ENCODE measurements at places on chromosomes 12 and 14.

DNA sequence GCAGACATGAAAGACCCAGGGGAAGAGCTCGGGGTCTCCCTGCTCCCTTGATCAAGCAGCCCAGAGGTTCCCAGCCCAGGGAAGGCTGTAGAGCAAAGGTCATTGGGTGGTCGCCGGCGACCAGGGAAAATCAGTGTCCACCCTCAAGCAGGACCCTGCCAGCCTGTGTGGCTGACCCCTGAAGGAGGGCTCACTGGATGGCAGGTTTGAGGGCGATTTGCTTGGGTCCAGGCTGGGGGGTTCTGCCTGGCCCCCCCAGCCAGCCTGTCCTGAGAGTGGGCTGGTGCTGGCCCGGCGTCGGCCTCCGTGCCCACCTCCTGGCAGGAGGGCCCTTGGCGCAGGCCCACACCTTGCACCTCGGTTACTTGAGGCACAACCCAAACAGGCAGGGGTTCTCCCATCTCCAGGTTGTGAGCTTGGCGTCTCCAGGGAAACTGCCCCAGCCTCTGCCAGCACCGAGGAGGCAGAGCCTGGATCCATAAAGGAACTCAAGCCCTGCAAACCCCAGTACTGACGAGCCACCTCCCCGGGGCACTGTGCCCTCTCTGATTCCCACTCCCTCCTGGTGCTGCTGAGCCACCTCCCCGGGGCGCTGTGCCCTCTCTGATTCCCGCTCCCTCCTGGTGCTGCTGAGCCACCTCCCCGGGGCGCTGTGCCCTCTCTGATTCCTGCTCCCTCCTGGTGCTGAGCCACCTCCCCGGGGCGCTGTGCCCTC lies 329.0 kb upstream of the SFSWAP start:
- H3K27me3 ChIP-seq = no peaks in the 10 kb centered on the region
- H3K4me1 ChIP-seq = no peaks in the 10 kb centered on the region
- no peak overlapping the region for H3K27ac ChIP-seq
- H3K4me3 ChIP-seq = no peak overlapping the region
- no peak for DNase-seq

DNA sequence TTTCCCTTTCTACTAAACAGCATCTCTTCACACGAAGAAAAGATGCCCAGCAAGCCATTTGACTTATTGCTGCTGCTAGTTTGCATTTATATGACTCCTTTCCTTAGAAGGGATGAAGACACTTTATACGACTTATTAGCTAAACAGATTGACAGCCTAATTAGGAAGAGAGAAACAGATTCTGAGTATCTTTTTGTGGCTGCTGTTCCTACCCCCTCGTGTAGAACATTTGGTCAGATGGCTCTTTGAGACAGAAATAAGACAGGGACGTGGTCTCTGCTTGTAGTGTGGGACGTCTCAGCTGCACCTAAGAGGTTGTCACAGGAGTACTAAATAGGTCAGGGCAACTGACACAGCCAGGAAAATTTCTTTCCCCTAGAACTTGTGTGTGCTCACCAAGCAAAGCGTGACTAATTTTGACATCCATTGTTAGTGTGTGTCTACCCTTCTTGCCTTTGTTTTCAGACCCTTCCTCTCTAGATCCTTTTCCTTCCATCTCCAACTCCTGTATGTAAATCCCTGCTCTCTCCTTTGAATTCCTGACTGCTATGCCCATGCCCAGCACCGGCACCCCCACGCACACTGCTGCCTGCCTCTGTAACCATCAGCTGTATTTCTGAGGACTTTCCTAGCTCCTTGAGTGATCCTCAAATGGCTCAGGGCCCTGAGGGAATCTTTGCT lies 83.2 kb downstream of the DAD1 start:
- no peak for DNase-seq
- peak overlapping the region; percentile 92 for H3K4me3 ChIP-seq
- peaks cover 65% of the 10 kb centered on the region for H3K4me1 ChIP-seq
- H3K27ac ChIP-seq = peak overlapping the region; percentile 100
- H3K36me3 ChIP-seq = peaks cover 96% of the 10 kb centered on the region
- H3K27me3 ChIP-seq = no peaks in the 10 kb centered on the region

- no peak overlapping the region for H3K4me3 ChIP-seq
- DNase-seq = no peak
Measured at GRCh38 chr12:32312049-32312670, 87.2 kb upstream of the FGD4 start.

DNA sequence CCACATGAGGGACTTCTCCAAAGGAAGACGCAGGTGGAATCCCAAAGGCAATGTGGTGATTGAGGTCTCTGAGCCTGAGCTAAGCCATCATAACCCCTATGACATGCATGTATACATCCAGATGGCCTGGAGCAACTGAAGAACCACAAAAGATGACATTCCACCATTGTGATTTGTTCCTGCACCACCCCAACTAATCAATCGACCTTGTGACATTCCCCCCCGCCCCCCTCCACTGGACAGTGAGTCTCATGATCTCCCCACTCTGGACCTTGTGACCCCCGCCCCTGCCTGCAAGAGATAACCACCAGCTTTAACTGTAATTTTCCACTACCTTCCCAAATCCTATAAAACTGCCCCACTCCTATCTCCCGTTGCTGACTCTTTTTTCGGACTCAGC lies 87.9 kb downstream of the VCPKMT start:
- H3K27me3 ChIP-seq = no peaks in the 10 kb centered on the region
- H3K36me3 ChIP-seq = peaks cover 41% of the 10 kb centered on the region
- peaks cover 10% of the 10 kb centered on the region for H3K4me1 ChIP-seq
- no peak for DNase-seq

DNA sequence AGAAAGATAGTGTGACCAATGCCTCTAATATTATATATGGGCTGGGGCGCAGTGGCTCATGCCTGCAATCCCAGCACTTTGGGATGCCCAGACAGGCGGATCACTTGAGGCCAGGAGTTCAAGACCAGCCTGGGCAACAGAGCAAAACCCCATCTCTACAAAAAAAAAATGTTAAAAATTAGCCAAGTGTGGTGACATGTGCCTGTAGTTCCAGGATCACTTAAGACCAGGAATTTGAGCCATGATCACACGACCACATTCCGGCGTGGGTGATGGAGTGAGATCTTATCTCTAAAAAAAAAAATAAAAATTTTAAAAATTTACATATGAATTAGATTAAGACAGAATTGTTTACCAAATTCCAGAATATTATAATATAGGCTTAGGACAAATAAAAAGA lies 12.0 kb downstream of the TM7SF3 start:
- H3K4me3 ChIP-seq = no peak overlapping the region
- H3K27me3 ChIP-seq = no peaks in the 10 kb centered on the region
- DNase-seq = no peak
- H3K27ac ChIP-seq = no peak overlapping the region
- H3K4me1 ChIP-seq = peaks cover 20% of the 10 kb centered on the region

- peak overlapping the region; percentile 92 for H3K27ac ChIP-seq
- peak; percentile 46 for DNase-seq
- peaks cover 61% of the 10 kb centered on the region for H3K4me1 ChIP-seq
Measured at GRCh38 chr14:70907996-70908934, 1.0 kb downstream of the PCNX1 start.

DNA sequence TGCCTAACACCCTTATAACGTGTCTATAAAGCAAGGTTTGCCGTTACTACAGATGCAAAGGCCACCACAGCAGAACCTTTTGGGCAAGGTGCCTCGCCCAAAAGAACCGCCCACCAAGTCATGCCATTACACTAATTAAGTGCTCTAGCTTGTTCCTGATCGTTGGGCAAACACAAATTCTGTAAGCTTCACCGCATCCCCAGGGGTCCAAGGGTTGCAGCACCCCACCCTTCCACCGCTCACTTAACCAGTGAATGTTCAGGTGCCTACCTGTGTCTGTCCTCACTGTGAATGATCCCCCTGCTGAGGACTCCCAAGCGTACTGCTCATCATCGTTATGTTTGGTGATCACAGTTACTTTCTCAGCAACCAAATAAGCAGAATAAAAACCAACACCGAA lies 1.4 kb downstream of the HSP90AA1 start:
- peaks cover 59% of the 10 kb centered on the region for H3K36me3 ChIP-seq
- no peaks in the 10 kb centered on the region for H3K27me3 ChIP-seq
- peaks cover 57% of the 10 kb centered on the region for H3K4me1 ChIP-seq
- peak overlapping the region; percentile 90 for H3K4me3 ChIP-seq
- DNase-seq = no peak

GRCh38 chr14:96683562-96684289 lies 113.5 kb upstream of the VRK1 start:
- no peaks in the 10 kb centered on the region for H3K4me1 ChIP-seq
- no peak for DNase-seq

- DNase-seq = no peak
- no peak overlapping the region for H3K27ac ChIP-seq
- H3K36me3 ChIP-seq = peaks cover 53% of the 10 kb centered on the region
Measured at GRCh38 chr12:57368349-57369095, 62.3 kb downstream of the R3HDM2 start.

GRCh38 chr12:123910761-123911193 lies 61.9 kb downstream of the CCDC92 start:
- no peak overlapping the region for H3K27ac ChIP-seq
- no peaks in the 10 kb centered on the region for H3K36me3 ChIP-seq
- no peaks in the 10 kb centered on the region for H3K27me3 ChIP-seq
- H3K4me3 ChIP-seq = no peak overlapping the region

- no peak overlapping the region for H3K27ac ChIP-seq
- no peak overlapping the region for H3K4me3 ChIP-seq
- H3K27me3 ChIP-seq = no peaks in the 10 kb centered on the region
- peaks cover 48% of the 10 kb centered on the region for H3K36me3 ChIP-seq
- peaks cover 50% of the 10 kb centered on the region for H3K4me1 ChIP-seq
Measured at GRCh38 chr12:96327346-96327745, 72.9 kb downstream of the CDK17 start.

GRCh38 chr12:96099986-96100385 lies 64.6 kb upstream of the LTA4H start:
- DNase-seq = no peak
- no peaks in the 10 kb centered on the region for H3K27me3 ChIP-seq
- H3K4me3 ChIP-seq = no peak overlapping the region
- peaks cover 14% of the 10 kb centered on the region for H3K4me1 ChIP-seq

DNA sequence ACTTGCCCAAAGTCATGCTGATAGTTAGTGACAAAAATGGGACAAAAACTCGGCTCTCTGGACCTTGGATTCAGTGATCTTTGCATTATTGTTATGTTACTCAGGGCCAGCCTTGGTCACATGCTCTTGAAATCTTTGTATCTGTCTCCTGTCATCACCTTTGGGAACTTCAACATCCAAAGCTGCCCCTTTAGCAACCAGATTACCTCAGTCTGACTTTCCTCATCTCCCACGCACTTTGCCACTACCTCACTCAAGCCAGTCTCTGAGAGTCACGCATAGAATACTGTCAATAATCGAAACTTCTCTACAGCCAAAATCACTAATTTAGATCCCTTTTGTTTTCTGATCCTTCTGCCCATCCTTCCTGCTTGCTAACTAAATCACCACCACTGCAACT lies 90.8 kb upstream of the DAAM1 start:
- peaks cover 9% of the 10 kb centered on the region for H3K27me3 ChIP-seq
- no peak for DNase-seq
- H3K36me3 ChIP-seq = no peaks in the 10 kb centered on the region
- no peak overlapping the region for H3K27ac ChIP-seq
- no peaks in the 10 kb centered on the region for H3K4me1 ChIP-seq

GRCh38 chr12:116164250-116165035 lies 113.0 kb downstream of the MED13L start:
- no peaks in the 10 kb centered on the region for H3K27me3 ChIP-seq
- no peak overlapping the region for H3K4me3 ChIP-seq
- no peak for DNase-seq
- H3K36me3 ChIP-seq = no peaks in the 10 kb centered on the region
- peaks cover 23% of the 10 kb centered on the region for H3K4me1 ChIP-seq

GRCh38 chr14:92253381-92253894 lies 69.5 kb upstream of the SLC24A4 start:
- no peak for DNase-seq
- H3K4me3 ChIP-seq = no peak overlapping the region
- H3K27me3 ChIP-seq = peaks cover 53% of the 10 kb centered on the region
- H3K27ac ChIP-seq = no peak overlapping the region
- H3K36me3 ChIP-seq = no peaks in the 10 kb centered on the region
- peaks cover 6% of the 10 kb centered on the region for H3K4me1 ChIP-seq

DNA sequence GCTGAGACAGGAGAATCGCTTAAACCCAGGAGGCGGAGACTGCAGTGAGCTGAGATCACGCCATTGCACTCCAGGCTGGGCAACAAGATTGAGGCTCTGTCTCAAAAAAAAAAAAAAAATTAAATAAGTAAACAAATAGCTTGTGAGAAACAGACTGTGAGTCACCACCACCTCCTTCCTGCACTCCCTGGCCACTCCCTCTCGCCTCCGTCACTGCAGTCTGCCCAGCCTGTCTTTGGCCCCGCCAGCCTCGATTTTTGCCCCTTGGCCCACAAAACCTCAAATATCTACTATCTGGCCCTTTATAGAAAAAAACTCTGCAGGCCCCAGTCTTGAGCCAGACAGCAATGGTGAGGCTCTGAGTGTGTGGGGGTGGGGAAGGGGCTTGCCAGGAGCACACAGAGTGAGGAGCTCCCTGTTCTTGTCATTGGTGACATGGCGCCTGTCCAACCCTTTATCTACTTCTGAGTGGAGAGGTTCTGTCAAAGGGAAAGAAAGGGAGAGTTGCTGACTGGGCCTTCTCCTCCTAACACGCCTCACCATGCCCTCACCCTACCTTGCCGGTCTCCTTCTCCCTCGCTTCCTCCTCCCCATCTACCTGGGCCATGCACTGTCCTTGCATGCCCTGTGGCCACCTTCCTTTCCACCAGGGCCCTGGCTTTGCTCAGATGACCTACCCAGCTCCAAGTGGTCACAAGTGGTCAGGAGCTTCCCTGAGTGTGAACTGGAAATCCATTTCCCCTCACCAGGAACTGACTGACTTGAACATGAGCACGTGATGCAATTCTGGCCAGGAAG lies 22.1 kb downstream of the LGMN start:
- H3K27ac ChIP-seq = peak overlapping the region; percentile 38
- DNase-seq = peak; percentile 16
- no peaks in the 10 kb centered on the region for H3K36me3 ChIP-seq
- H3K4me3 ChIP-seq = no peak overlapping the region
- H3K27me3 ChIP-seq = peaks cover 52% of the 10 kb centered on the region

DNA sequence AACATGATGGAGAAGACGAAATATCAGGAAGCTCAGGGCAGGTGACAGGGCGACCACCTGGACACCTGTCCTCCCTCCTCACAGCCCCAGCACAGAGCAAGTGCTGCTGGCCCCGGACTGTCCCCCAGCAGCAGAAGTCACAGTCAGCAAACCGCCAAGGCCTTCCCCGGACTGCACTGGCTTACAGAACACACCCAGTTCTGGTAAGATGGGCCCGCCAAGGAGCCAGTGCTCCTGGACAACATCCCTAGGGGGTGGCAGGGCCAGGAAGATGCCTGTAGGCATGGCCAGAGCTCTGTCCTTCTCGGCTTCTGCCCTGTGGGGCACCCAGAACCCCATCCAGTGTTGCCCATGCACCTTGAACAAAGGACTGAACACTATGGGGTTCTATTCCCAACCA lies 77.9 kb downstream of the BCL11B start:
- peak overlapping the region; percentile 96 for H3K27ac ChIP-seq
- H3K4me3 ChIP-seq = no peak overlapping the region

GRCh38 chr12:33605757-33606156 lies 166.1 kb upstream of the SYT10 start:
- H3K4me3 ChIP-seq = no peak overlapping the region
- no peaks in the 10 kb centered on the region for H3K27me3 ChIP-seq
- no peaks in the 10 kb centered on the region for H3K36me3 ChIP-seq

- no peak for DNase-seq
- H3K36me3 ChIP-seq = no peaks in the 10 kb centered on the region
- H3K4me3 ChIP-seq = no peak overlapping the region
- peaks cover 2% of the 10 kb centered on the region for H3K27me3 ChIP-seq
- no peak overlapping the region for H3K27ac ChIP-seq
- peaks cover 15% of the 10 kb centered on the region for H3K4me1 ChIP-seq
Measured at GRCh38 chr12:9335867-9336266, 127.7 kb upstream of the PZP start.
